ENCODE measurements at places on chromosomes 6 and 20.

DNA sequence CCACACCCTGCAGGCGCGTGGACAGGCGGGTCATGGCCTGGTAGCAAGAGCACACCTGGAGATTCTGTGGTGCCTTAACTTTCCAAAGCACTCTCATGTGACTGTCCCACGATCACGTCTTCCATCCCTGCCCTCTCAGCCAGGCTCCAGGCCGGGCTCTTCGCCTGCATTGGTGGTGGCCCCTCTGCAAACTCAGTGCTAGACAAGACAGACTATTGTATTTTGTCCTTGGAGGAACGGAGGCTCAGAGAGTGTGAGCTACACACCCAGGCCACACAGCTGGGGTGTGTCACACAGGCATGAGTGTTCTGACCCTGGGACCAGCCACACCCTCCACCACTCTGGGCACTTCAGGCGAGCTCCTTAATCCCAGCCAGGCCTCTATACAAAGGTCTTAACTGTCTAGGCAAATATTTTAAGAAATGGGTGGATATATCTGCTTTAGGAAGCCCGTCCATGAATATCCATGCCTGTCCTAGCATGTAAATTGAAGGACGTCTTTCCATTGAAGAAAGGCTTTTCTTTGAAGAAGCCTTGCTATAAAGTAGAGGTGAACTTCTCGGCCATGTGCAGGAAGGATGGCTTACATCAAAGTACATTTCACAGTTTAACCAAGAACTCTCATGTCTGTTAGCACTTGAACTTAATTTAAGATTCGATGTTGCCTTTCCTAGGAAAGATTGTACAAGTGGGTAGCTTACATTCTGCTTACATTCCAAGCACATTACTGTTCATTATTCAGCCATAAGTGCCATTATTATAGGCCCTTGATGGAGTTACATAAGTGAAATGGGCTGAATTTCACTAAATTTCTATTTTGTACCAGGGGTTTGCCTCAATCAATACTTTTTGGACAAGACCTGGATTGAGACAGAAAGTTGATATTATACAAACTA is 263.9 kb downstream of the DLL1 start:
- DNase-seq = no peak

- no peak for DNase-seq
Observed at GRCh38 chr20:20743511-20744169, 31.2 kb upstream of the RALGAPA2 start.

DNA sequence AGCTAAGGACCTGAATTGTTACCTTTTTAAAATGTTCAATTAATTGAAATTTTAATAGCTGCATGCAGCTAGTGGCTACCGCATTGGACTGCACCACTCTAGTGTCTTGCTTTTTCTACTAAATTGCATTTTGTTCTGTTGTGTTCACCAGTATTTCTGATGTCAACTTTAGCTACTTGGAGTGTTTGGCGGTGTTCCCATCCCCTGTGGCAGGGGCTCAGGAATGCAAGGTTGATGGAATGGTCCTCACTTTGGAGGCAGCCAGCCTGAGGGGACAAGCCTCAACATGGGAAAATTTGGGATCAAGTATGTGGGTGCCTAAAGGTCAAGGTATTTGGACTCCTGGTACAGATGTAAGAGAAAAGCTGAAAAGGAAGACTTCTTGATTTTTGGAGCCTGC is 230.1 kb upstream of the PRND start:
- no peak for DNase-seq

DNA sequence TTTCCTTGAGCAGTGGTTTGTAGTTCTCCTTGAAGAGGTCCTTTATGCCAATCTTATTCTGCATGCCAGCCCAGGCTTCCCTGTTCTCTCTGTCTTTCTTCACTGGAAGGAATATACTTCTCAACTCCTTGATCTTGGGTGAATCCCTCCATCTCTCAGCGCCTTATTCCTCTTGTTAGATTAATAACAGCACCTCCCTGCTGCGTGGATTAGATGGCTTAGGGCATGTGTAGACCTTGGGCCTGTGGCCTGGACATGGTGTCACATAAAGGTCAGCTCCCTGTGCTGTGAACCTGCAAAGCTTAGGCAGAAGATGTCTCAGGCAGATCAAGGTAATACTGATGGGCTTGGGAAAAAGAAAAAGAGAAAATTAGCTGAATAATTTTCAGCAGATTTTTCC is 18.3 kb downstream of the ZNF831 start:
- no peak for DNase-seq

DNA sequence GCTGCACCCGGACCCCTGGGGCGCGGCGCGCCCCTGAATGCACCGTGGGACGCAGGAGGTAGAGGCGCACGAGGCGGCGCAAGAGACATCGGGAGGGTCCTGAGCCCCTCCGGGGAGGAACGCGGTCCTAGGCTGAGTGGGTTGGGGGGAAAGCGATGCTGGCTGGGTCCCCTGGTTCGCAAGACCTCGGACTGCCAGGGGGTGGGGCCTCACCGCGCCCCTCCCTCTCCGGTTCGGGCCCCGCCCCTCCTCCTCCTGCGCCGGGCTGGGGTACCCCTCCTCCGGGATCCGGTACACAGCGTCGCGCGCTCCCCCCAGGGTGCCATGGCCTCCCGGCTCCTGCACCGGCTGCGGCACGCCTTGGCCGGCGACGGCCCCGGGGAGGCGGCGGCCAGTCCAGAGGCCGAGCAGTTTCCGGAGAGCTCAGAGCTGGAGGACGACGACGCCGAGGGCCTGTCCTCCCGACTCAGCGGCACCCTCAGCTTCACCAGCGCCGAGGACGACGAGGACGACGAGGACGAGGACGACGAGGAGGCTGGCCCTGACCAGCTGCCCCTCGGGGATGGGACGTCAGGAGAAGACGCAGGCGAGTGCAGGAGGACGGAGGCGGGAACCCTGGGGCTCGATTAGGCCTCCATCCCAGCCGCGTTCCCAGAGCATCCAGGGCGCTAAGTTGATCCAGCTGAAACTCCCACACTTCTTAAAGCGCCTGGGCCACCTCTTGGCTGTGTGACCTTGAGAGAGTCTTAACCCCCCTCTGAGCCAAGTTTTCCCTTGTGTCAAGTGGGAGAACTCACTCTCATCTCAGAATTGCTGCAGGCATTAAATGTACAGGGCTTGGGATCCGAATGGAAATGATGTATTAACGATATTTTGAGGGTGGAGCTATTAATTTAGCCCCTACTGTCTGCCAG is 541 bp downstream of the SNX21 start:
- DNase-seq = peak; percentile 51

- DNase-seq = no peak
Observed at GRCh38 chr6:124420116-124420840, 542.0 kb upstream of the RNF217 start.

DNA sequence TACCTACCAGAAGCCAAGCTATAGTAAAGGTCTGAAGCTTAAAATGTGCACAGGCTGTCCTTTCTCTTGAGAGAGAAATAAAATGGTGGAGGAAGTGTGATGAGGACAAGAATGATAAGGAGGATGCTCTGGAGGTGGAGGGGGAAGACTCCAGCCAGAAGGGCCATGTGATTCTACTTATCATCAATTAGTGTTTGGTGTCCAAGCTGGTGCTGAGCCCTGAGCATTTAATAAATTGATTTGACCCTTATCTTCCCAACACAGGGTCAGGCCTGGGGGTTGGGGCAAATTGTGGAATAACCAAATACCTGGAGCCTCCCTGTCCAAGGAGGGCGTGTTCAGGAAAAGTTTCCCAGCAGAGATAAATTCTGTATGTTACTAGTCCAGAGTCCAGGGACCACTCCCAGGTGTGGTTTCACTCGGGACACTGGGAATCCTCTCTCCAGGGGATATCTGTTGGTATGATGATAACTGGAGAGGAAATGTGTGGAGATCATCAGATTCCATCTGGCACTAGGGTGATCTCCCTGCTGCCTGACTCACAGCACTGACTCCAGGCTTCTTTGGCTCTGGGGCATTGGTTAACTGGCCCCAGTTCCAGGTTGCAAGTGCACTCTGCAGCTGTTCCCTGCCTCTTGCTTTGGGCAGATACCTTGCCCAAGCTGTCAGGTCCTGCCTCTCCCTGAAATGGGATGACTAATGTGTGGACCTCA is 3.8 kb upstream of the MYBL2 start:
- no peak for DNase-seq

GRCh38 chr6:116381000-116381399 is 10.3 kb downstream of the DSE start:
- DNase-seq = no peak

- no peak for DNase-seq
Observed at GRCh38 chr6:10588562-10589428, 67.6 kb downstream of the GCNT2 start.

GRCh38 chr6:158018041-158018771 is 36.5 kb downstream of the SYNJ2 start:
- DNase-seq = no peak

- DNase-seq = no peak
Observed at GRCh38 chr6:17957498-17957897, 29.9 kb downstream of the KIF13A start.

GRCh38 chr20:49395183-49395582 is 87.3 kb downstream of the KCNB1 start:
- no peak for DNase-seq

GRCh38 chr20:50291254-50292078 is 100.8 kb downstream of the CEBPB start:
- DNase-seq = no peak

DNA sequence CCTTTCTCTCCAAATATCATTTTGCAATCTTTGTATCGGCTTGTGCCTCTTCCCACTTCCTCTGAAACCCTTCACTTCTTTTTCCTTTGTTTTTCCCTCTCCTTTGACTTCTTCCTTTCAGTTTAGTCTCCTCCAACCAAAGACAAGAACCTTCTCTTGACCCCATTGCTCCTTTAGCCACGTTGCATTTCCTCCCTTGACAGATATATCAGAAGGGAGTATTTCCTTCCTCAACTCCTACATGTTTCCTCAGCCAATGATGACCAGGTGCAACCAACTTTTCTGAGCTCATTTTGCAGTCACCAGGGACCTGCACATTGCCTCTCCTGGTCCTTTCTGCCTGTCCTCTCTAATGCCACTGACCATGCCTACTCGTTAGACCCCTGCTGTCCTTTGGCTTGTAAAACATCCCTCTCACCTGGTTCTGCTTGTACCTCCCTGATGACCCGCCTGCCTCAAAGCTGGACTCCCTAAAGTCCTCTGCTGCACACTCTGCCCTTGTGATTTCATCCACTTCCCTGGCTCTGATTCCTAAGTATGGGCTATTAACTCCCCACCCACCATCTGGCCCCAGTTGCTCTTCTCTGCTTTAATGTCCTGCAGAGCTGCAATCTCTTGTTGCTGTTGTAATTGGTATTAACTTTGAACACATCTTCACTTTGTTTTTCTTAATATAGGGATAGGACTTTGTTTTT is 27.4 kb downstream of the SLC22A16 start:
- no peak for DNase-seq

- no peak for DNase-seq
Observed at GRCh38 chr6:144416773-144417172, 131.6 kb downstream of the UTRN start.

GRCh38 chr6:38146021-38146733 is 326.6 kb downstream of the ZFAND3 start:
- DNase-seq = no peak

GRCh38 chr6:163397326-163397725 is 17.2 kb upstream of the QKI start:
- no peak for DNase-seq

- DNase-seq = no peak
Observed at GRCh38 chr20:9515741-9516233, 1.4 kb downstream of the LAMP5 start.
